ENCODE measurements at places on chromosomes 2 and 18. TPM values are rescaled to one million over a fixed set of nuclear protein-coding genes. Genes with fewer than 3 reads are reported as not detected.

GRCh38 chr18:6039055-6039454, 143.7 kb upstream of the TMEM200C start:
- DNase-seq: no peak

- DNase-seq: no peak
Measured at GRCh38 chr2:172969166-172969565, 106.5 kb upstream of the MAP3K20 start.

DNA sequence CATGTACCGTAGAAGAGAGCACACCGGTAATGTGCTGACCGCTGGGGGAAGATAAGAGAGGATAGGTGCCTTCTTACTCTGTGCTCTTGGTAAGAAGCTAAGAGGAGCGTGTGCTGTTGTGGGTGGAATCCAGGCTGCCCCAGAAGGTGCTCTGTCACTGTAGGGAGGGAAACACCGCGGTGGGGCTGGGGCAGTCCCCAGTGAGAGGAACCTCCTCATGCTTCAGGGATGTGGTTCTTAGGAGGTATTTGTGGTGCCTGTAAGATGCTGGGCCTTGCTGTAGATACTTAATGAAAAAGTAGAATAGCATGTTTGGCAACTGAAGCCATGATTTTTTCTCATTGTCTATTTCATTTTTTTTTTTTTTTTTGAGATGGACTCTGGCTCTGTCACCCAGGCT, 1.1 kb downstream of the COLEC11 start:
- no peak for DNase-seq

- DNase-seq: no peak
Measured at GRCh38 chr2:85893428-85894258, 4.9 kb upstream of the ST3GAL5 start.

GRCh38 chr2:84970868-84971509, at the start of gene KCMF1:
Gene KCMF1, plus strand, starts transcription at chr2:84971161. Its CDS starts 291 bp downstream, at chr2:84971452.
- DNase-seq: no peak

Gene IL37
- 0.26 TPM for polyA plus RNA-seq
